Stimulated activated CD4-positive, alpha-beta T cell treated with anti-CD3 and anti-CD28 coated beads, Interleukin-1b, Interleukin-23, amount 100 ng/mL, for 4 hours (primary cell): ENCODE measurements at places on chromosomes 12 and 14.

GRCh38 chr14:74570696-74571095, 41.3 kb downstream of the LTBP2 start:
- no peak for DNase-seq

- no peak for DNase-seq
Measured at GRCh38 chr14:70935135-70935534, 27.9 kb downstream of the PCNX1 start.

- DNase-seq: no peak
Measured at GRCh38 chr14:106493962-106494823, 967.8 kb downstream of the TMEM121 start.

GRCh38 chr14:36130186-36130585, 46.3 kb downstream of the PTCSC3 start:
- DNase-seq: no peak

- no peak for DNase-seq
Measured at GRCh38 chr12:48351022-48351708, 446 bp upstream of the ZNF641 start.

- no peak for DNase-seq
Measured at GRCh38 chr14:87772854-87773253, 220.1 kb downstream of the GALC start.
